Kidney (tissue), 22 donors: ENCODE measurements at places on chromosomes 1 and 21. TPM values are rescaled to one million over a fixed set of nuclear protein-coding genes. Genes with fewer than 3 reads are reported as not detected.

Gene ADGRB2
- 3.2 TPM for total RNA-seq

DNA sequence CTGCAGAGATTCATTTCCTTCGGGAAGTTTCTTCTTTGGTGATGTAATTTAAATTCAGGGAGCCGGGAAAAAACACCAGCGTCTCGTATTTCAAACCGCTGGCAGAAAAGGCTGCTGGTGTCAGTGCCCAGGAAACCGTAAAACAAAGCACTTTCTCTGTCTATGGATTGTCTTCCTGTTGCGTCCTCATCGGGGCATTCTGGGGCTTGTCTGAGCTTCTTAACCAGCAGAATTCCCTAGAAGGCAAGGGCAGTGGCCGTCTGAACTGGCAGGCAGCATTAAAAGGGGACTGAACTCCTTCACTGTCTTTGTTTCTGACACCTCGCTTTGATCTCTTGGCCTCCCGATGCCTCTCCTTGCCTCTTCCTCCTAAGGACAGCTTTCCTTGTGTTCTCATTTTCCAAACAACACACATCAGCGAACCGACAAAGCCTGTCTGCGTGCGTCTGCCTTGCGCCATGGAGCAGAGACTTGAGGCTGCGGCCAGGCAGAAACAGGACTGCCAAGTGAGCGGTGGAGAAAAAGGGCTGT, 391.6 kb upstream of the VAMP3 start:
- DNase-seq, result peak; percentile 84

- DNase-seq, result no peak
These were observed 548 bp downstream of the KCNN3 start for GRCh38 chr1:154869351-154870114.

- peak; percentile 79 for DNase-seq
These were observed 48.4 kb downstream of the CCN1 start for GRCh38 chr1:85628791-85629531.

DNA sequence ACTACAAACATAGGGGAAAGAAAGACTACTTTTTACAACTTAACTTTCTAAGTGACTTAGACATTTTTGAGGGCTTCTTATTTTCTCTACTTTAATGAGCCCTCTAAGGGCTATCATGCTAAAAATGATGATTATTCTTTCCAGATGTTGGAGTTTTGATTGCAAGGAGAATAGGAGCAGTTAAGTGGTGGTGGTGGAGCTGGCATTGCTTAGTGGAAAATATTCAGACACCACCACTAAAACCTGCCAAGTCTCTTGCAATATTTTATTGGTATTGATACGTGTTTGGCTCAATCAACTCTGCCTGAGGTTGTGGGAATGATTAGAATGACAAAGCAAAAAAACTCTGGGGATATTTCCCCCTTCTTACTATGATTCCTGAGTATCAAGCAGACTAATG, 82.6 kb upstream of the PTGFR start:
- DNase-seq, result no peak

DNA sequence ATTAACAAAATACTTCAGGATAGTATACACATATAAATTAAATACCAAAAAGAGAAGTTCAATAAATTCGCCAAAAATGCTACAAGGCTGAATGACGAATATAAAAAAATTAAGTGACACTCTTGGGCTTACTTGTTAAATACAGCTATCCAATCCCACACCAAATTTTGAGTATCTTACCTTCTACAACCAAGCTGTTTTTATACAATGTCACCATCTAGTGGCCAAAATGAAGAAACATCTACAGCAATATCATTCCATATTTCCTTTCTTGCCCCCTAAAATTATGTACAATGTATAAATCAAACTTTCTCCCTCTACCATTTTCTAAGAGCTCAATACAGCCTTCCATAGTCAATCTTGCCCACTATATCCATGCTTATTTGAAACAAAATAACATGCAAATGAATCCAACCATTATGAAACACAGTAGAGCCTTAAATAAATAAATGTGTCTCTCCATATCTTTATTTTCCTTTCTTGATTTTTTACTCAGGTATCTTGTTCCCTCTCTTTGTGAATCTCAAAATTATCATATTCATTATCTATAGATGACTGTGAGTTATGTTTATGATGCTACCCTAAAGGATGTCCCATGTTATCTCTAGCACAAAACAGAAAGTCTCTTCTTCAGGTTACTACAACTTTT, 86.3 kb downstream of the ACBD6 start:
- DNase-seq, result no peak

DNA sequence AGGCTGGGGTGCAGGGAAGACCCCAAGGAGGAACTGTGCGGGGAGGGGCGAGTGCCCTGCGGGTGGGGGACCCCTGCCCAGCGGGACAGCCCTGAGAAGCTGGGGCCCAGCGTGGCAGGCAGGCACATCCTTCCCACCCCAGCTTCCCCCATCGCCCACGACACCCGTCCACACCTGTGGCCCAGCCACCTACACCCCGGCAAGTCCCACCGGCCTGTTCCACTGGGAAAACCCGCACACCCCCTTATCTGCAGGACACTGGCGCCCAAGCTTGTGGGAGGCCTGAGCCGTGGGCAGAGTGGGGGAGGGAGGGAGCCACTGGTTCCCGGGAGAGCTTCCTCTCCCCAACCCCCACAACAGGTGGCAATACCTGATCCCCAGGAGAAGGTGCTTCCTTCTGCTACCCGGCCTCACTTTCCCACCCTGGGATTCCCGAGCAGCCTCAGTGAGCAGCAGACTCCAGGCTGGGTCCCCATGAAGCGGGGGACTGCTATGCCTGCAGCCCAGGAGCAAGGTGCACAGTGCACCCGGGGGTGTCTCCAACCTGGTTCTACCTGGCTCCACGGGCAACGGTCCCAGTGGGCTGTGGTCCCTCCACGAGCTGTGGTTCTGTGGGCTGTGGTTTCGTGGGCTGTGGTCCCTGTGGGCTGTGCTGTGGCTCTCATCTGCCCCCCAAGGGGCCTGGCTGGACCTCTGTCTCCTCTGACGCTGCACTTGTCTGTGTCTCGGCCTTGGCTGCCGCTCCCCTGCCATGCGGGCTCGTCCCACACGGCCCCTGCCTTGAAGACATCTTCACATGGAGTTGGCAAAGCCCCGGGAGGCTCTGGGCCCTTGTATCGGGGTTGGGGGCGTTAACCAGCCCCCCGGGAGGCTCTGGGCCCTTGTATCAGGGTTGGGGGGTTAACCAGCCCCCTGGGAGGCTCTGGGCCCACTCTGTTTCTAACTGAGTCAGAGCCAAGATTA, 37.8 kb upstream of the POFUT2 start:
- no peak for DNase-seq

GRCh38 chr21:45576838-45577737, 34.8 kb upstream of the SLC19A1 start:
- no peak for DNase-seq

- peak; percentile 27 for DNase-seq
These were observed 660 bp downstream of the GCLM start for GRCh38 chr1:93908394-93909145.
